Stimulated activated CD8-positive, alpha-beta memory T cell treated with anti-CD3 and anti-CD28 coated beads, Interleukin-2, amount 100 ng/mL, for 1 hour (primary cell): ENCODE measurements at places on chromosomes 7 and 10.

DNA sequence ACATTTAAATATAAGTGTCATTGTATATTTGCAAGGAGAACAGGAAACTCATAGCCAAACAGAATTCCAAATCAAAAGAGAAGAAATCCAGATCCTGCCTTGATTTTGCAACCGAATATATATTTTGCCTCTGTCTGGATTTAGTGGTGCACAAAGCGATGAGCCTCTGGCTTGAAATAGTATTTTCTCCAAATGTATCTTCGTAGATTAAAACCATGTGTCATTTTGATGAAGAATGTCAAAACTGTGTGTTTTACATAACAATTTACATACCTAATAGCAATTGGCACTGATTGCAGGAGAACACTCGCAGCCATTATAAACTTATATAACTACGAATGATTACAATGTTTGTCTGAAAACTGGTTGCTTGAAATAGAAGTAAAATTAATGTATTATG is 156.4 kb downstream of the ARID5B start:
- DNase-seq = no peak

DNA sequence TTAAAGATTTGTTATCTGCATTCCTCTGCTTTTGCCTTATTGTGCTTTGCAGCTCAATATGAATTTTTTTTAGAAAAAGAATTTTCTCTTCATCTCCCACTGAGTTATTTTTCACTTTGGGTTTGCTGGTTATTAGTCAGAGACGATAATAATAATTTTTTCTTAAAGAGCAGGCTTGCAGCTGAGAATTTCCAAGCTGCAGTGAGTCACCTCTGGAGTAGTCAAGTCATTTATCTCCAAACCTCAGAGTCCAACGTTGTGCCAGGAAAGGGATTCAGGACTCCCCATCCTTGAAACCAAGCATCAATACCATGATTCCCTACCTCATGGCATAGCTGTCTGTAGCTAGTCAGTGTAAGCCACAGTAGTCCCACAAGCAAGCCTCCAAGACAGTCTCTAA is 15.2 kb upstream of the EGR2 start:
- DNase-seq = no peak

GRCh38 chr7:55309040-55309991 is 55.8 kb upstream of the LANCL2 start:
- peak; percentile 24 for DNase-seq

- no peak for DNase-seq
Observed at GRCh38 chr7:86295526-86295925, 348.2 kb upstream of the GRM3 start.

- DNase-seq = no peak
Observed at GRCh38 chr7:123211545-123211944, 11.8 kb upstream of the SLC13A1 start.

DNA sequence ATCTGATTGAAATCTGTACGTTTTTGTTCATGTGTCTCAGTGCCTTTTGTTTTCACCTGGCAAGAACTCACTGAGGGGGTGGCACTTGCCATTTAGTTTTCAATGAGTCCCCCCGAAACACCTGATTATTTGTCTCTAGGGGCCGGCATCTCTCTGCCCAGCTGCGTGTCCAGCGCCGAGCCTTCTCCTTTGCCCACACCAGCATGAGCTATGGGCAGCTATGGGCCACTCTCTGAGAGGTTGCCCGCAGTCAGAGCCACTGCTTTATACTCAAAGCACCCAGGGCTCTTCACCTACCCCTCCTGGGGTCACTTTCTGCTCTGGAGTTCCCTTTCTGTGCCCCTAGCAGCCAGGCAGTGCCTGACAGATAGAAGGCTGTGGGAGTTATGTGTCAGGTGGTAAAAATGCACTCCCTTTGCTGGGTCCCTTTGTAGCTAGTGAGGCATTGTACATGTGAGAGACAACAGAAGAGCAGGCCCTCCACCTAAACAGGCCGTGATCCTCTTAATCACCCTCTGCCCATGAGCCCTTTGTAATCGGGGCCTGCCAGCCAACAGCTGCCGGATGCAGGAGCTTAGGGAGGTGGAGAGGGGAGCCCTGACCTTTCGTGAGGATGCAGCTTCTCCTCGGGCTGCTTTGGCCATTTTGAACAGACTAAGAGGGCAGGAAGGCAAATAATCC is 133.1 kb upstream of the NPS start:
- DNase-seq = no peak

DNA sequence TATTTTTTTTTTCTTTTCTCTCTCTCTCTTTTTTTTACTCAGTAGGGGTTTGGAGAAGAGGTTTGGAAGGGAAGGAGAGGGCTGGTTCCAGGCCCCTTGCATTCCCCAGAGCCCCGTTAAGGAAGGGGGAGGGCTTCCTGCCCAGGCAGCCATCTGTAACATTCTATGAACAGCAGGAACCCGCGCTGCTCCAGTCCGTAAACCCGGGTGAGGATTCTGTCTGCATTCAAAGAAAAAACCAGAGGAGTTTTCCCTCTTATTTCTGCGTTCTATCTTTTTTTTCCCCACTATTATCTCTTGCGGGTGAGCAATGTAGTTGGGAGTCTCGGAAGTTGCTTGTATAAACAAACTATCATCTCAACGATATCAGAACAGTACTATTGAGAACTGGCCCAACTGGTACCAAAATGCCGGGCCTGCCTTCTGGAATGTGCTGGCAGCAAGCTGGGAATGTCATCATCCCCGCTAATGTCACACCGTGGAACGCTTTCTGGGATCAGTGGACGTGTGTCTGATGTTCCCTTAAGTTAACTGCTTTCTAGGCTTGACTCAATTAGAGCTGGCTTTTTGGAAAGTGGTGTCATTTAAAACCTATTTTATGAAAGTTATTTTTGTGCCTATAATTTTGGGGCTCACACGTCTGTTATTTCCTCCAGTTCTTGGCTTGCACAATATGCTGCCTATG is 153.1 kb upstream of the MEOX2 start:
- no peak for DNase-seq

GRCh38 chr7:47386273-47386835 is 195.6 kb downstream of the TNS3 start:
- DNase-seq = no peak

DNA sequence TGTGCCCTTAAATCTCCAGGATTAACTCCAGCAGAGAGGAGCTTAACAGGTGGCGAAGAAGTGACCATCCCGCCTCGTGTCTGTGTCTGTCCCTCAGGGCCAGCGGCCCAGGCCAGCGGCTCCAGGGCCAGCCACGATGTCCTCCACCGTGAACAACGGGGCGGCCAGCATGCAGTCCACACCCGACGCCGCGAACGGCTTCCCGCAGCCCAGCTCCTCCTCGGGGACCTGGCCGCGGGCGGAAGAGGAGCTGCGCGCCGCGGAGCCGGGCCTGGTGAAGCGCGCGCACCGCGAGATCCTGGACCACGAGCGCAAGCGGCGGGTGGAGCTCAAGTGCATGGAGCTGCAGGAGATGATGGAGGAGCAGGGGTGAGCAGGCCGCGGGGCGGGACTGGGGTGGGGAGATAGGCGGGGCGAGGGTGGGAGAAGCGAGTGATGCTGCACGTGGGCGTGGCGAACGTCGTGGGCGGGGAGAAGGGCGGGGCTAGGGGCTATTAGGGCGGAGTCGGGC is 33.3 kb downstream of the SRRM3 start:
- peak; percentile 49 for DNase-seq

GRCh38 chr10:17516376-17516775 is 62.0 kb upstream of the ST8SIA6 start:
- no peak for DNase-seq

GRCh38 chr10:9274206-9274755 is 1219.8 kb downstream of the GATA3 start:
- DNase-seq = no peak

DNA sequence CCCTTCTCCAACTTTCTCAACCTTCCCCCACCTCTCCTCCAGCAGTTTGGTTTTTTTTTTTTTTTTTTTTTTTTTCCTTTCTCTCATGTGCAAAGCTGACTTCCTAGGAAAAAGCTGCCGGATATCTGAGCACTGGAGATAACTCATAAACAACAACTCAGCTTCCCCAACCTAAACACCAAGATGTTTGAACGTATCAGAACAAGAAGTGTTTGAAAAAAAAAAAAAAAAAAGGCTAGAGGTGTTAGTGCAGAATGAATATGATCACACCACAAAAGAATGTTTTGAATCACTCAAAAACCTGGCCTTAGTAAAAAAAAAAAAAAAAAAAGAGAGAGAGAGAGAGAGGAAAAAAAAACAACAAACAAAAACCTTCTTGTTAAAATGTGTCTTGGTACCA is 11.2 kb downstream of the GATA3 start:
- DNase-seq = no peak

- DNase-seq = no peak
Observed at GRCh38 chr7:131845573-131846314, 289.3 kb upstream of the PODXL start.

DNA sequence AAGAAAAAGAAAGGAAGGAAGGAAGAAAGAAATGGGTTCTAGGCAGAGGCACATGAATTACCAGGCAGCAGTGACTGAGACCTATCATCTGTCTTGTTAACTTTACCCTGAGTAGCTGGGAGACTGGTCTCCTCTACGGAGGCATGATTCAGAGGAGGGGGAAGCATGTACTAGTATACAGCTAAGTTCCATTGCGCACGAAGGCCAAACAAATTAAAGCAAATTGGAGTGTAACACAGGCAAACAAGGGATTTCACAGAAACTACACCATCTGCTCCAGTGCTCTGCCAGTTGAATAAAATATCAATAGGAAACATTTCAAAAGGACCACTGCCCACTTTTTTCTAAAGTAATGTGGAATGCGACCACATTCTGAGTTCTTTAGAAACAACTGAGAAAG is 65.9 kb upstream of the RSU1 start:
- no peak for DNase-seq

GRCh38 chr7:55055479-55055878 is 36.7 kb downstream of the EGFR start:
- no peak for DNase-seq

DNA sequence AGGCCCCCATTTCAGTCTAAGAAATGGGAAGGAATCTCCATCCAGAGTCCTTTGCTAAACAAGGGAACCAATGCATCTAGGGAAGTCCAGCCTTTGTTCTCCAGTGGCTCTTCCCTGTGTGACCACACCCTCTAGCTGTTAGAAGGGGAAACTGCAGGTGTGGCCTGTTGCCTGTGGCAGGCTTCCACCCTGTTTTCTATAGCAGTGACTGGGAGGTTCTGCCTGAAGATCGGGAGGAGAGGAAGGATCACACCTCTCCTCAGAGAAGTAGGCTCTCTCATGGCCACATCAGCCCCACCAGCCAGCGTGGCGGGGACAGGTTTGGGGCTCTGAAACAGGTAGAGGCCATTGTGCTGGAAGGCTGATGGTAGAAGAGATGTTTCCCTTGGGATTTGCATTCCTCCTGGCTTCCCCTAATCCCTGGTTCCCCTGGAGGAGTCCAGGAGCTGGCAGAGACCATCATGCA is 47.7 kb upstream of the TRIM8 start:
- no peak for DNase-seq

DNA sequence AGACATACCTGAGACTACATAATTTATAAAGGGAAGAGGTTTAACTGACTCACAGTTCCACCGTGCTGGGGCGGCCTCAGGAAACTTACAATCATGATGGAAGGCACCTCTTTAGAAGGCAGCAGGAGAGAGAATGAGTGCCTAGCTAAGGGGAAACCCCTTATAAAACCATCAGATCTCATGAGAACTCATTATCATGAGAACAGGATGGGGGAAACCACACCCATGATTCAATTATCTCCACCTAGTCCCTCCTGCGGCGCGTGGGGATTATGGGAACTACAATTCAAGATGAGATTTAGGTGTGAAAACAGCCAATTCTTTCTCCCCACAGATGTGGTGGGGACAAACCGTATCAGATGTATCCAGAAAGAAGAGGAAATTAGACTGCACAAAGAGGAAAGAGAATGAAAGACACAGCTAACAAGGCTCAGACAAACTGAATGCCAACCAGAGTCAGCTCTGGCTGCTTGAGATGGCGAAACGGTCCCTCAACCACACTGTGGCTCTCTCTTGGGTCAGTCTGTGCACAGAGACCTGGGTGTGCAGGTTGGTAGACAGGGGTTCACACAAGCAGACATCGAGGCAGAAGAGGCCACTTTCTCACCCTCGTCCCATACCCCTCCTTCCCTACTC is 375.6 kb downstream of the SFMBT2 start:
- DNase-seq = no peak
